ENCODE measurements at places on chromosomes 4 and X.

DNA sequence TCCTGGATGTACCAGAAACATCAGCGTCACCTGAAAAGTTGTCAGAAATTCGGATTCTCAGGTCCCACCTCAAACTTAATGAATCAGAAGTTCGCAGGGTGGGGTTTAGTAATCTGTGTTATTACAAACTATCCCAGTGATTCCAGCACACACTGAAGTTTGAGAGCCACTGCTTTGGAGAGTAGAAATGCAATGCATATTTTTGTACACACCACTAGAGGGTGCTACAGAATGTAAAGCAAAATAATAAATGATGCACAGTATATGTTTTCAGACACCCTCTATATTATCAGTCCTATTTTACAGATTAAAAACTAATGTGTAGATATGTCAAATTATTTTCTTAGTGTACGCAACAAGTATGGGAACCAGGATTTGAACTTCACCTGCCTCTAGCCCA is 2.4 kb upstream of the MORF4L2 start:
- H3K4me1 ChIP-seq, result peaks cover 33% of the 10 kb centered on the region
- H3K27me3 ChIP-seq, result no peaks in the 10 kb centered on the region
- peaks cover 8% of the 10 kb centered on the region for H3K36me3 ChIP-seq

DNA sequence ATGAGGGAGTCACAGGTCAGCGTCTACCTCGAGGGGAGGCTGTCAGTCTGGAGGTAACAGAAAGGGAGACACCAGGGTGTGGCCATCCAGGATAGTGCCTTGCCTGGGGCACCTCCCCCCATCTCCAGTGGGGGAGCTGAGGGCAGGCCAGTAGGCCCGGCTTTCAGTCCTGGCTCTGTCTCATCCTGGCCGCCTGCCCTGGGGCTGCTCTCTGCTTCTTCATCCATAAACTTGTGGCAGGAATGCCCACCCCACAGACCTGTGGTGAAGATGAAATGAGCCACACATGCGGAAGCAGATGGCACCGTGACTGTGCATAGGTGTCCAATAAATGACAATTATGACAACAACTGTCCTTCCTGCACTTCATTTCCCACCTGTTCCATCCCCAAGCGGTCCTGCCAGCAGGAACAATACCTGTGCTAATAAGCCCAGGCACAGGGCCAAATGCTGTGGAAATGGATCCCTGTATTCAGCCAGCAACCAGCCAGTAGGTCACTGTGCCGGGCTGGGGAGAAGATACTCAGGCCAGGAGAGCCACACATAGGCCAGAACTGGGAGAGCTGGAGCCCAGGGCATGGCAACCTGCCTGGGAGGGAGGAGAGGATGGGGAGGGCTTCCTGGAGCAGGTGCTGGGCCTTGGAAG is 30.2 kb downstream of the TRO start:
- DNase-seq, result no peak
- no peak overlapping the region for H3K27ac ChIP-seq
- peaks cover 8% of the 10 kb centered on the region for H3K27me3 ChIP-seq

GRCh38 chrX:1221296-1221845 is 8.9 kb upstream of the CRLF2 start:
- DNase-seq, result no peak
- H3K27me3 ChIP-seq, result peaks cover 8% of the 10 kb centered on the region
- H3K36me3 ChIP-seq, result no peaks in the 10 kb centered on the region
- H3K4me1 ChIP-seq, result no peaks in the 10 kb centered on the region
- no peak overlapping the region for H3K4me3 ChIP-seq
- H3K27ac ChIP-seq, result no peak overlapping the region

DNA sequence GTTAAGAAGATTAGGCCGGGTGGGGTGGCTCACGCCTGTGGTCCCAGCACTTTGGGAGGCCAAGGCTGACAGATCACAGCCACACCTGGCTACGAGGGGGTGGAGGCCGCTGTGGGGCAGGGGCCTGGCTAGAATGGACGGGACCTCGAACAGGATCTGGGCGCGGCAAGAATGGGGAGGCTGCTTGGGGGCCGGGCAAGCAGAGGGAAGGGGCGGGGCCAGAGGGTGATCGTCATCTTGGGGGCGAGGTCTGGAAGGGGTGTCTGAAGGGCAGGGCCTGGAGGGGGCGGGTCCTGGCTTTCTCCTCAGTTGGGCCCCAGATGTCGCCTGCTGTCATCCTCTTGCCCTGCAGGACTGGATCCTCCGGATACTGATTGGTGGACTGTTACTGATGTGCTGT is 57.3 kb upstream of the ENPEP start:
- H3K36me3 ChIP-seq, result peaks cover 55% of the 10 kb centered on the region
- no peak for DNase-seq
- no peak overlapping the region for H3K27ac ChIP-seq

- H3K4me1 ChIP-seq, result no peaks in the 10 kb centered on the region
- H3K27ac ChIP-seq, result no peak overlapping the region
- H3K27me3 ChIP-seq, result peaks cover 4% of the 10 kb centered on the region
- H3K36me3 ChIP-seq, result no peaks in the 10 kb centered on the region
Measured at GRCh38 chrX:15151267-15152186, 118.4 kb downstream of the ASB9 start.

- H3K4me1 ChIP-seq, result no peaks in the 10 kb centered on the region
- DNase-seq, result no peak
- H3K27me3 ChIP-seq, result no peaks in the 10 kb centered on the region
- no peak overlapping the region for H3K4me3 ChIP-seq
- H3K27ac ChIP-seq, result no peak overlapping the region
Measured at GRCh38 chrX:29627833-29628232, 587.5 kb upstream of the MAGEB2 start.

DNA sequence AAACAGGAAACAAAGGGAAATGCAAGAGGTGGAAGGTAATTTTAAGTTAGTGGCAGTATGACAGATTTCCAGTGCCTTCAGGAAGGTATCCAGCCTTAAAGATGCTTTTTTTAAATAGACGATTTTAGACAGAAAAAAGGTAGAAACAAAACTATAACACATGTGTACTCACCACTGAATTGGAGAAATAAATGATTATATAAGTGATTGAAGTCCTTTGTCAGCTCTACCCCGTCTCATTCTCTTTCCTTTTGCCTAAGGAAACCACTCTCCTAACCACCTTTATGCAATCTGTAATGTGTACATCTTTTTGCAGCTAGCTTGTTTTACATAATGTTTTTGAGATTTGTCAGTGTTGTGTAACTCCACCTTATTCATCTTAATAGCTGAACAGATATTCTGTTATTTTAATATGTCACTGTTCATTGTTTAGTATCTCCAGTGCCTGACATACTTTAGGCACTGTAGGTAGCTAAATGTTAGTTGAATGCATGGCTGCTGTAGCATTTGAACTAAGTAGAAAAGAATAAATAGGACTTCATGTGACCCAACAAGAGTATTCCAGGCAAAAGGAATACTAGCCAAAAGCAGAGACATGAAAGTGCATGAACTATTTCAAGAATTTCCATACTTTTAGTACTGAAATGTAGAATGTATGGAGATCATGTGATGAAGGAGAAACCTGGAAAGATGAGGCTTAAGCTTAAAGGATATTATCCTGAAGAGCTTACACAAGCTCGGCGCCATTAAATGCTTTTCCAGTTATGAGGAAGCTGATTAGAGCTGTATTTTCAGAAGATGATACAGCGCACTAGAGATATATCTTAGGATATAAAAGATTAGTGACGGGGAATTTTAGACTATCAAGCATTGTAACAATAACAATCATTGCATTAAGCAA is 865 bp downstream of the FAM200B start:
- H3K36me3 ChIP-seq, result peaks cover 45% of the 10 kb centered on the region
- peak overlapping the region; percentile 97 for H3K4me3 ChIP-seq
- peaks cover 42% of the 10 kb centered on the region for H3K4me1 ChIP-seq
- DNase-seq, result no peak
- H3K27me3 ChIP-seq, result no peaks in the 10 kb centered on the region

GRCh38 chr4:185634066-185634652 is 98.9 kb upstream of the PDLIM3 start:
- no peak for DNase-seq
- no peaks in the 10 kb centered on the region for H3K36me3 ChIP-seq
- H3K4me1 ChIP-seq, result no peaks in the 10 kb centered on the region
- no peak overlapping the region for H3K27ac ChIP-seq
- no peak overlapping the region for H3K4me3 ChIP-seq

DNA sequence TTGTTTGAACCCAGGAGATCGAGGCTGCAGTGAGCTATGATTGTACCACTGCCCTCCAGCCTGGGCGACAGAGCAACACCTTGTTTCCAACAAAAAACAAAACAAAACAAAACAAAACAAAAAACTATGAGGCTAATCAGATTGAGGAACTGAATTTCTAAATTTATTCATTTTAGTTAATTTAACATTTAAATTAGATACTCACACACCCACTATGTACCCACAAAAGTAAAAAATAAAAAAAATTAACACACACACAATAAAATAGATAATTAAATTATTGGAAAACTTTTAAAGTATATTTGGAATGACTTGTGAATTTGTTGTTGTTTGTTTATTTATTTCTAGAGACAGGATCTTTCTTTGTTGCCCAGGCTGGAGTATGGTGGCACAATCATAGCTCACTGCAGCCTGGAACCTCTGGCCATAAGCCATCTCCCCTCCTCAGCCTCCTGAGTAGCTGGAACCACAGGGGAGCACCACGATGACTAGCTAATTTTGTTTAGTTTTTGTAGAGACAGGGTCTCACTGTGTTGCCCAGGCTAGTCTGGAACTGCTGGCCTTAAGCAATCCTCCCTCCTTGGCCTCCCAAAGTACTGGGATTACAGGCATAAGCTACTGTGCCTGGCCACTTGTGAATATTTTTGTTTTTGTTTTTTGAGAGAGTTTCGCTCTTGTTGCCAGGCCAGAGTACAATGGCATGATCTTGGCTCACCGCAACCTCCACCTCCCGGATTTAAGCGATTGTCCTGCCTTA is 9.8 kb upstream of the ZNF157 start:
- H3K27me3 ChIP-seq, result peaks cover 5% of the 10 kb centered on the region
- H3K4me1 ChIP-seq, result peaks cover 29% of the 10 kb centered on the region
- H3K36me3 ChIP-seq, result no peaks in the 10 kb centered on the region
- no peak for DNase-seq
- H3K27ac ChIP-seq, result no peak overlapping the region

DNA sequence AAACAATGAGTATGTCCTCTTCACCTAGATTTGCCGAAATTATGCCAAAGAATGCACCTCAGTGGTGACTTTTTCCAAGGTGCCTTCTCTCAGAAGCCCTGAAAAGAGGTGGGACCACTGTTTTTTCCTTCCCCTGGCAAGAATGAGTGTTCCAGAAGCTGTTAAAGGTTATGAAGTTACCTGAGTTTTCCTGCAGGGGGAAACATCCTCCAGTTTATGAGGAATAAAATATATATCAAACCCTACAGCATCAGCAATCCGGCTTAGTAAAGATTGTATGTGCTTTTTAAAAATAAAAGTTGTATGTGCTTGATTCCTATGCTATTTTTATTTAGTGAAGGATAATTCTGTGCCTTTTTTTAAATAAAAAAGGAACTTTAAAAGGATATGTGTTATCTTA is 73.3 kb downstream of the RBM46 start:
- no peak overlapping the region for H3K27ac ChIP-seq
- no peak overlapping the region for H3K4me3 ChIP-seq
- no peaks in the 10 kb centered on the region for H3K36me3 ChIP-seq
- no peaks in the 10 kb centered on the region for H3K4me1 ChIP-seq

- peak overlapping the region; percentile 97 for H3K4me3 ChIP-seq
- H3K27me3 ChIP-seq, result peaks cover 10% of the 10 kb centered on the region
- H3K36me3 ChIP-seq, result no peaks in the 10 kb centered on the region
- peak overlapping the region; percentile 80 for H3K27ac ChIP-seq
- DNase-seq, result peak; percentile 76
Measured at GRCh38 chr4:186725469-186726425, 2.1 kb upstream of the FAT1 start.

DNA sequence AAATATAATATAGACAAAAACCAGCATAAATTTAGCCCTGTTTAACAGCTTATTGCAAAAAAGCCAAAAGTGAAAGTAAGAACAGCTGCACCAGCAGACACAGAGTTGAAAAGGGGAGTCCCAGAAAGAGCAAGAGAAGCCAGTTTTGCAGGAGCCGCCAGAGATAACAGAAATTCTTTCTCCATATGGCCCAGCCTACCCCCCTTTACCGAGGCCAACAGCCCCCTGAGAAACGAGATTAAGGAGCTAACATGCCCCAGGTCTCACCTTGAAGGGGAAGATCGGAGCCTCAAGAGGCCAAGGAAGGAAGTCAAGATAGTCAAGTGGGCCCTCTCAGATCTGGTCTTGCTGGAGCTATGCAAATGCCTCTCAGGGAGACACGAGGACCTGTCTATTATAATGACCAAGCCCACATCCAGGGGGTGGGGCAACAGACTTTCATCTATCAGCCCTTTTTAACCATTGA is 4.8 kb downstream of the ACOX3 start:
- H3K4me1 ChIP-seq, result peaks cover 25% of the 10 kb centered on the region
- H3K4me3 ChIP-seq, result no peak overlapping the region
- no peak overlapping the region for H3K27ac ChIP-seq
- no peak for DNase-seq
- peaks cover 12% of the 10 kb centered on the region for H3K36me3 ChIP-seq

GRCh38 chrX:50905334-50905733 is 5.2 kb upstream of the BMP15 start:
- no peak for DNase-seq
- no peaks in the 10 kb centered on the region for H3K36me3 ChIP-seq
- no peak overlapping the region for H3K4me3 ChIP-seq
- H3K27ac ChIP-seq, result no peak overlapping the region
- no peaks in the 10 kb centered on the region for H3K4me1 ChIP-seq
- peaks cover 9% of the 10 kb centered on the region for H3K27me3 ChIP-seq

DNA sequence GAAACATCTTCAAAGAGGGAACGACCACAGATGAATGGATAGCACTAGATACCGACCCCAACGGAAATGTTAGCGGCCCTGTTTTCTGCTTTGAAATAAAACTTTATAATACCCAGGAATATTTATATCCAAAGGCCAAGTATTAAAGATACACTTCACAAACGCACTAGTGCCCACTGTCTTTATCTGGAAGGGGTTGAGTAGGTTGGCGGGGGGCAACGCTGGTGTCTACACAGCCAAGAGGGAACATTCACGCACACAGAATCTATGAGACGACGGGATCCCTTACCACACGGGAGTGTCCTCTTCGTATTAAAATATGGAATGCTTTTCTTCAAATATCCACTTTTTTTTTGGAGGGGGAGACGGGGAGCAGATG is 3.3 kb downstream of the HAND2 start:
- no peak for DNase-seq
- no peaks in the 10 kb centered on the region for H3K36me3 ChIP-seq
- H3K4me3 ChIP-seq, result no peak overlapping the region

GRCh38 chr4:156606554-156607477 is 364.8 kb downstream of the PDGFC start:
- H3K4me3 ChIP-seq, result no peak overlapping the region
- H3K27me3 ChIP-seq, result no peaks in the 10 kb centered on the region
- H3K27ac ChIP-seq, result peak overlapping the region; percentile 6
- no peak for DNase-seq

DNA sequence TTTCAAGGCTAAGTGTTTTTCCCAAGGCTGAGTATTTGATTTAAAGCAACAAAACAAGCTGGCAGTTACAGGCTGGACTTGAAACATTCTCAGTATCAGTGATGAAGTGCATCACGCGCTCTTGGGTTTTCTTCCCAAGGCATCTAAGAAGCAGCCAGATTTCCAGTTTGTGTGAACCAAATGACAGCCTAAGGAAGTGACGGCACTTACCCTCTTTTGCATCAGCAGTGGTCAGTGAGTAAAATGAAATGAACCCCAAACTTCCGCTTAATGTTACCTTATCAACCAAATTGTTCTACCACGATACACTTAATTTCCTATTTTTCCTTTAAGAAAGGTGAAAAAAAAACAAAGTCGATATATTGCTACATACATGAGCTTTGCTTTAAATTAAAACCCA is 15.8 kb upstream of the GYPE start:
- no peak for DNase-seq
- no peak overlapping the region for H3K4me3 ChIP-seq
- H3K4me1 ChIP-seq, result no peaks in the 10 kb centered on the region
- H3K27me3 ChIP-seq, result peaks cover 3% of the 10 kb centered on the region
- no peaks in the 10 kb centered on the region for H3K36me3 ChIP-seq
- H3K27ac ChIP-seq, result no peak overlapping the region

Measured in nephron progenitor cell (in vitro differentiated cells).